NCI-H1694 (cell line): ENCODE measurements at places on chromosomes 1 and 21.

DNA sequence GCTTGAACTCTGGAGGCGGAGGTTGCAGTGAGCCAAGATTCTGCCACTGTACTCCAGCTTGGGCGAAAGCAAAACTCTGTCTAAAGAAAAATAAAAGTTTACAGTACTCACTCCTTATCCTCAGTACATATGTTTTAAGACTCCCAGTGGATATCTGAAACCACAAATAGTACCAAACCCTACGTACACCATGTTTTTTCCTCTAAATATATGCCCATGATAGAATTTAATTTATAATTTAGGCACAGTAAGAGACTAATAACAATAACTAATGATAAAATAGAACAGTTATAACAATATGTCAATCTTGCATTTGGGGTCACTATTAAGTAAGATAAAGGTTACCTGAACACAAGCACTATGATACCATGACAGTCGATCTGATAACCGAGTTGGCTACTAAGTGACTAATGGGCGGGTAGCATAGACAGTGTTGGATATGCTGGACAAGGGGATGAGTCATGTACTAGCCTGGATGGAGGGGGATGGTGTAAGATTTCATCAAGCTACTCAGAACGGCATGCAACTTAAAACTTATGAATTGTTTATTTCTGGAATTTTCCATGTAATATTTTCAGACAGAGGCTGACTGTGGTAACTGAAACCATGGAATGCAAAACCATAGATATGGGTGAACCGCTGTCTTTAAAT lies 43.7 kb downstream of the ST7L start:
- DNase-seq: no peak

DNA sequence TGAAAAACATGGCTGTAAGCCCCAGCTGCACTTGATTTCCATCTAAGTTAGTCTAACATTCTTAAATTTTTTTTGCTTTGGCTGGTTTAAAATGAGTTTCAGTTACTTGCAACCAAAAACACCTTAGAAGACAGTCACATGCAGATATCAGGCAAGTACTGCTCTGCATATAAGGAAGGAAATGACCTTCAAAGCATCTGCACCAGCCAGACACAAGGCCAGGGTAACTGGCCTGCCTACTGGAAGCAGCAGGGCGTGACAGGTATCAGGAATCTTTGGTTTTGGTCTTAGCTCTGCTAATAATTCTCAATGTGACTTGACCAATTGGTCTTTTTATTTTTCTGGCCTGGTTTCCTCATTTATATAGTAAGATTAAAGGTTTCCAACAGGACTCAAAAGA lies 33.5 kb downstream of the SCYL3 start:
- DNase-seq: no peak

GRCh38 chr1:192852001-192852947 lies 43.4 kb downstream of the RGS2 start:
- DNase-seq: no peak

- DNase-seq: no peak
Observed at GRCh38 chr1:206963119-206963712, 7.0 kb downstream of the FCAMR start.

GRCh38 chr1:205942631-205943159 lies 561 bp downstream of the SLC26A9 start:
- DNase-seq: no peak

DNA sequence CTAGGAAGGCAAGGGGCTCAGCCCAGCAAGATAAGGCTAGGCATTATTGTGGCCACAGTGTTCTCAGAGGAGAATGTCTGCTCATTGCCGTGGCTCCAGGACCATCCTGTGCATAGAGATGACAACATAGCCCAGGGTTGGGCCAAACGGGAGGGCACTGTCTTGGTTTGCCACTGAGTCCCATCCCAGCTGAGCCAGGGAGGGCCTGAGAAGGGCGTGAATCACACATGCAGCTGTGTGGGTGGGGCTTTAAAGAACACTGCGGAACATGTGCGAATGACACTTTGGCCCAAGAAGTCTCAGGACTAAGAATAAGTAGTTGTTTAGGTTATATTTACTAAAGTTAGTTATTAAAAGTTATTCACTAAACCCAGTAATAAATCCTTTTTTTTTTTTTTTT lies 18.5 kb downstream of the CHAF1B start:
- no peak for DNase-seq

- no peak for DNase-seq
Observed at GRCh38 chr1:240308096-240308495, 216.4 kb downstream of the FMN2 start.

DNA sequence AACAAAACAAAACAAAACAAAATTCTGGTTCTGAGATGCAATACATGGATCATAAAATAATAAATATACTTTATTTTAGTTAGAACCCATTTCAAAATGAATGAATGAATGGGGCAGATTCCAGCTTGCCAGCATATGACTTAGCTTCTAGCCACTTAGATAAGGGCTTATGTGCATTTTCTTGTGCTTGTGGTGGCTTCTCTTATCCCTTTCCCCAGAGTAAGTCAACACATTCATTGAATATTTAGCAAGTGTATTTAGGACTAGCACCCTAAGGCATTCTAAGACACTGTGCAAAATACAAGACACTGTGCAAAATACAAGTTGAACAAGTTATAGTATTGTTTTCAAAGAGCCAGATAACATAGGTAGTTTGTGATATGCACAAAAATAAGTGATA lies 4.7 kb downstream of the ADIPOR1 start:
- DNase-seq: no peak

- DNase-seq: no peak
Observed at GRCh38 chr1:20483833-20484518, 2.0 kb downstream of the CAMK2N1 start.

DNA sequence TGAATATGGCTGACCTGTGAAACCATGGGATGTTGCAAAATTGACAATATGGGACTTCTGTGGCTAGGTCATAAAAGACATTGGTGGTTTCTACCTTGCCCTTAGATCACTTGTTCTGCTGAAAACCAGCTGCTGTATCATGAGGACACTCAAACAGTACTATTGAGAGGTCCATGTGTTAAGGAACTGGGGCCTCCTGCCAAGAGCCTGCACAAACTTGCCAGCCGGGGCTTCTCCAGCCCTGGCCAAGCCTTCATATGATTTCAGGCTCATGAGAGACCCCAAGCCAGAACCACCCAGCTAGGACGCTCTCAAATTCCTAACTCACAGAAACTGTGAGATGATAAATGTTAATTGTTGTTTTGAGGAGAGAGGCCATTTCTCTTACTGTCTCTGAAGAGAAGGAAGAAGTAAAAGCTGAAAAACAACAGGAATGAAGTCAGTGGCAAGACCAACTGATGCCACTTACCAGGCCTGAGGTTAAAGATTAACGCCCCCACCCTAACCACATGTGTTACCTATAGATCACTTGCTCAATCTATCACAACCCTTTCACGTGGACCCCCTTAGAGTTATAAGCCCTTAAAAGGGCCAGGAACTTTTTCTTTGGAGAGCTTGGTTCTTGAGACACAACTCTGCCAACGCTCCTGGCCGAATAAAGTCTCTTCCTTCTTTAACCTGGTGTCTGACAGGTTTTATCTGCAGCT lies 3.9 kb upstream of the PITHD1 start:
- DNase-seq: no peak

- DNase-seq: no peak
Observed at GRCh38 chr1:199585392-199585791, 442.1 kb upstream of the NR5A2 start.

DNA sequence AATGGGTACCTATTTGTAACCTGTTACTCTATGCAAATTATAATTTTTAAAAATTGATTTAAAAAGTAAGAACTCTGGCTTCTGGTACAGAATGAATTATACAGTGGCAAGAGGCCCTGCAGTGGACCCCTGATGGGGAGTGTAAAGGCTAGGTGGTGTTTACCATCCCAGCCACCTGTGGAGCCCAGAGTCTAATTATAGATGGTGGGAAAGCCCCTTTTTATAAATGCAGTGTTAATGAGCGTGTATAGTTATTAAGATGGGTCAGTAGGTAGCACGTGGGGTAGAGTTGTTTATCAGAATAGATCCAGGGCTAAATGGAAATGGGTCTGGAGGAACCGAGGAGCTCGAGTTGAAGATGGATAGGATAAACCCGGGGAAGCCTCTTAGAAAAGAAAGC lies 13.9 kb upstream of the PRELP start:
- DNase-seq: no peak

DNA sequence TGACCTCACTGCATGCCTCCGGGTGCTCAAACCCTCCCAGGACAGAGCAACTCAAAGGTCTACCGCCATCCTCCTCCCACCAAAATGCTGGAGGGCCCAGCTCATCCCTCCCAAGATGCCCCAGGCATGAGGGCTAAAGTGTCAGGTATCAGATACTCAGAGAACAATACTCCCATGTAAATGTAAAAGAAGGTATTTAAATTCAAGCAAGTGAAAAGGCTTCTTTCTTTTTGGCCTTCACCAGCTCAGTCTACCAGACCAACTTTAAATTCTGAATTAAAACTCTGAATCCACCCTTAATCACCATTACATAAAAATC lies 3.0 kb downstream of the PARP1 start:
- DNase-seq: no peak

GRCh38 chr1:5503556-5504363 lies 488.5 kb downstream of the NPHP4 start:
- no peak for DNase-seq

GRCh38 chr1:84876353-84876752 lies 16.7 kb downstream of the LPAR3 start:
- no peak for DNase-seq

DNA sequence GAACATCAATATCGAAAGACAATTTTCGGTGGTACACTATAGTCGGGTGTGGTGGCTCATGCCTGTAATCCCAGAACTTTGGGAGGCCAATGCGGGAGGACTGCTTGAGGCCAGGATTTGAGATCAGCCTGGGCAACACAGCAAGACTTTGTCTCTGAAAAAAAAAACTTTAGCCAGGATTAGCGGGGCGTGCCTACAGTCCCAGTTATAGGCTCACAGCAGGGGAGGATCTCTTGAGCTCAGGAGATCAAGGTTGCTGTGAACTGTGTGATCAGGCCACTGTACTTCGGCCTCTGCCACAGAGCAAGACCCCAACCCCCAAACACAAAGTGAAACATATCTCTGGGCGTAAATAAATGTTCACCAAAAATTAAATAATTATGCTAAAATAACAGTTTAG lies 1.6 kb downstream of the TADA1 start:
- DNase-seq: no peak

DNA sequence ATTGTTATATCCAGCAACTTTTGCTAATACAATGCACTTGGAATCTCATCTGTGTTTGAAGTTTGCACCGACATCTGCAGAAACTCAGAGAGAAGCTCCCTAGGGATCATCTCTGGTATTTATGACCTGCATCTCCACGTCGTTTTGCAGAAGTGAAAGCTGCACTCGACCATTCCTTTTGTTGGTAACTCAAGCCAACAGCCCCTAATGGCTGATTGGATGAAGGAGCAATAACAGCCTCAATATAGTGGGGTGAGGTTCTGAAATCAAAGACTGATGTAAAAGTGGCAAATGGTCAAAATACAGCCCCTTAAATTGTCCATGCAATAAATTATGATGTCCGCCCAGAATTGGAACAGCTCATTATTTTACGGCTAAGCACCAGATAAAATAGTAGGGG lies 344.2 kb upstream of the KAZN start:
- DNase-seq: no peak

DNA sequence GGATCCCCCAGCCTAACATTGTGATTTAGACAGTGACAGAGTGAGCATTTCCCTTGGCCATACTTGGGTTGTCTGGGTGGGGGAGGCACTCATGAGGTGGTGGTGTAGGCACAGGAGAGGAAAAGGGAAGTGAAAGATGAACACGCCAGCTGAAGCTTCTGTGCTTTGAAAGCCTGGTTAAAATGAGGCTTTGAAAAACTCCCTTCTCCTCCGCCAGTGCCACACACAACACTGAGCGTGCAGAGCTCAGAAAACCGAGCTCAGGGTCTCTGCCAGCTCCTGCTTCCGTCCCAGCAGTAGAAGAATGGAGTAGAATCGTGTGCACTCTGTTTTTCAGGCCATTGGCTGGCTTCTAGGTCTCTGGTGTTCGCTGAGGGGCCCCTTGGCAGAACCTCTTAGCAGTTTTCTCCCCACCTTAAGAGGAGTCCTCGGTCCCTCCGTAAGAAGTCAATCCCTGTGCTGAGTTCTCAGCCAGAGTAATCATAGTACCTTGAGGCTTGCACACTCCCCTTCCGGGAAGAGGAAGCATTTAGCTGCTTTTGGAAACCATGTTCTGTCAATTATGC lies 12.9 kb downstream of the PLEKHM2 start:
- DNase-seq: no peak

GRCh38 chr1:198943484-198944187 lies 304.8 kb downstream of the PTPRC start:
- no peak for DNase-seq

DNA sequence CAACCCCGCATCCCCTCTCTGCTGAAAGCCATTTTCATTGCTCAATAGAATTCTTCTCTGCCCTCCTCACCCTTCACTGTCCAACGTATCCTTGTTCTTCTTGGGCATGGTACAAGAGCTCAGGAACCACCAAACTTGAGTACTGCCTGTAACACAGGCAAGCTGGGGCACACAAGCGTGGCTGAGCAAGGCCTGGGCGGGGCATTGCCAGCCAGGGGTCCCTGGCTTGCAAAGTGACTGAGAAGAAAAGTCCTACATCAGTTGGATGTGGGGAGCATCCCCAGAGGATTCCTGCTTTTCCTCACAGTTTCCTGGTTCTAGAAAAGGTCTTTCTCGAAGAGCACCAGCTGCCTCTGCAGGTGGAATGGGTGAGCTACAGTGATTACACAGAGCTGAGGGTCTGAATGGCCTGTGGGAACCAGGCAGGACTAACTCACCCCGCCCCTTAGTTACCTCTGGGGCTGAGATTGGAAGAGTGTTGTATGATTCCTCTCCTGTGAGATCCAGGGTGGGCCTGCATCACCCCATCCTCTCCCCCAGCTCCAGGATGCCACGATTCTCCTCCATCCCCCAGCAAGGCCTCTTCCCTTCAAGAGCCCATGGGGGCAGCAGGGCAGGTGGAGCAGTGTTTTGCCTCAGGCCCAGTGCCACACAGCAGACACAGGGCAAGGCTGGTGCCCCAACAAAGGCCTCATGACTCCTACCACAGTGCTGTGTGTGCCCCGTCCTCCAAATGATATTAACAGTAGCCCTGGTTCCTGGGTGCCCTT lies 121.9 kb downstream of the MATN1 start:
- no peak for DNase-seq

DNA sequence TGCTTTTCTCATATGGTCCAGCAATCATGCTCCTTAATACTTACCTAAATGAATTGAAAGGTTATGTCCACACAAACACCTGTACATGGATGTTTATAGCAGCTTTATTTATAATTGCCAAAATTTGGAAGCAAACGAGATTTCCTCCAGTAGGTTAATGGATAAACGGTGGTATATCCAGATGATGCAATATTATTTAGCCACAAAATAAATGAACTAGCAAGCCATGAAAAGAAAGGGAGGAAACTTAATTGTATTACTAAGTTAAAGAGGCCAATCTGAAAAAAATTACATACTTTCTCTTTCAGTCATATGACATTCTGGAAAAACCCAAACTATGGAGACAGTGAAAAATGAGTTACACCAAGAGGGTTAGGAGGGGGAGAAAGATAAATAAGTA lies 76.3 kb upstream of the LRRC7 start:
- no peak for DNase-seq

DNA sequence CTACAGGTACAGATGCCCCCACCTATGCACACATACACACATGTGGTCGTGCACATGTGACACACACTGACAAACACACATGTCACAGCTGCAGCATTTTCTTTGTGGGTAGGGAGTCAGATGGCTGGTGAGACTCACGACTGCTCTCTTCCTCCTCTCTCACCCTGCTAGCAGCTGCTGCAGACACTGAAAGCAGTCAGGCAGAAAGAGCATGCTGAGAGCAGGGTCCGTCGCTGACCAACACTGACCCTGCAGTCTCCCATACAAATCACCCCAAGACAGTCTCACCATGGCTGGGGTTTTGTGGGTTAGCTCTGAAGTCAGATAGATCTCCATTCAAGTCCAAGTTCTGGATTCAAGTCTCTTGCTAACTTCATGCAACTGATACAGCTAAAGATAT lies 188.3 kb downstream of the ASTN1 start:
- no peak for DNase-seq
